ENCODE measurements at places on chromosomes 3 and 15.

- DNase-seq = no peak
Observed at GRCh38 chr15:40302288-40302886, 5.3 kb downstream of the PLCB2 start.

DNA sequence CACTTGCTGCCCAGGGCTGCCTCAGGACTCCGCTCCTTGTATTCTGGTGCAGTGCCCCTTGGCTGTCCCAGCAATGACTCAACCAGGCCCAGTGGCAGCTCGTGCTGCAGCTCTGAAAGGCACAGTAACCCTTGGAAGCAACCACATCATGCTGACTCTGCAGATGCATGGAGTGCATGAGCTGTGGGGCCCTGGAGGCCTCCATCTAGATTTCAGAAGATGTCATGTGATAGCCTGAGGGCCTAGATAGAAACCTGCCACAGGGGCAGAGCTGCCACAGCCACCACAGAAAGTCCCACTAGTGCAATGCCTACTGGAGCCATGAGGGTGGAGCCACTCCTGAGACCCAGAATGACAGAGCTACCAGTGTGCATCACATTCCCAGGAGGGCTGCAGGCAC, 117.1 kb upstream of the SMAD3 start:
- DNase-seq = no peak

DNA sequence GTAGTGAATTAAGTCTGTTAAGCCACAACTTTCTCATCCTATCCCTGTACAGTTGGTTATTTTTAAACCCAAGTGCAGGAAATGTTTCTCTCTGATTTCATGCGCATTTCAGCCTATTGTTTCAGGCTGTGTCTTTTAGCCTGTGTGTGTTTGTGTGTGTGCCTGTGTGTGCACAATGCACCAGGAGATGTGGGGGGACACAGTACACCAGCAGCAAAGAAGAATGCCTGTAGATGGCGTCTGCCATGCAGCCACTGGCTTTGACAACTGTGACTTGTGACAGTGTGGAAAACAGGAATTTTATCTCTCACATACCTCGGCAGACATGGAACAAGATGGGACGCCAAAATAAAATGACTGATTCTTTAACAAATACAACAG, 43.6 kb upstream of the PLXNA1 start:
- DNase-seq = no peak

- no peak for DNase-seq
Observed at GRCh38 chr3:72391659-72392058, 456.6 kb downstream of the SHQ1 start.

GRCh38 chr15:90142216-90143165, 40.2 kb upstream of the IDH2 start:
- DNase-seq = peak; percentile 24

- no peak for DNase-seq
Observed at GRCh38 chr15:55320238-55320550, 1.2 kb downstream of the PIGB start.

DNA sequence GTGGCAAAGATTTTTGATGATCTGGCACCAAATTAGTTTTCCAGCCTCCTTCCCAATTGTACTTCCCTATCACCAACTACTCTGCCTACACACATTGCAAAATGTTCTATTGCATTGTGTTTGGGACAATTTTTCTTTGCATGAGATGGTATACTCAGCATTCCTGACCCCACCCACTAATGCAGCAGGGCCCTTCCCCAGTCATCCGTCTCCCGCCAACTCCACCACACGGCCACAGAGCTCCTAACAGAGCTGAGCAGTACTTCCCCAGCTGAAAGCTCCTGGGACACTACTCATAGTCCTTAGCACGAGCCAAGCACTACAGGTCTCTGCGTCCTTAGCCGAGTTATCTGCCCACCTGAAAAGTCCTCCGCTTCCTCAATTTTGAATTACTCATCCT, 34.2 kb downstream of the TXNRD3 start:
- no peak for DNase-seq

GRCh38 chr3:106514431-106514830, 645.6 kb upstream of the CBLB start:
- no peak for DNase-seq

DNA sequence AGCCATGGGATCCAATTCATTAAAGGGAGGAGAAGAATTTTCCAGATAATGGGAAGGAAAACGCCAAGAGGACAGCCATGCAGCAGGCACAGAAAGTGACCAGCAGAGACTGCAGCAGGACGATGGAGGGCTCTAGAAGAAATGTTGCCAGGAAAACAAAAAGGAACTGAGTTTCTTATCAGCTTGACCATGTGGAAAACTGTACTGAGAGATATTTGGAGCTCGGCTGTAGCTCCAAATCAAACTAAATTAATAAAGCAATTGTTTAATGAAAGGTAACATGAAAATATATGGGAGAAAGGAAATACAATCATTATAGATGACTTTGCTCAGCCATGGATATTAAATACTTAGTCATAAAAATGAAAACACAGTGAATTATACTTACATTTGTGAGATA, 63.7 kb downstream of the SSR3 start:
- DNase-seq = no peak

All from T-helper 2 cell (primary cell).